ENCODE measurements at places on chromosomes 1 and 21.

DNA sequence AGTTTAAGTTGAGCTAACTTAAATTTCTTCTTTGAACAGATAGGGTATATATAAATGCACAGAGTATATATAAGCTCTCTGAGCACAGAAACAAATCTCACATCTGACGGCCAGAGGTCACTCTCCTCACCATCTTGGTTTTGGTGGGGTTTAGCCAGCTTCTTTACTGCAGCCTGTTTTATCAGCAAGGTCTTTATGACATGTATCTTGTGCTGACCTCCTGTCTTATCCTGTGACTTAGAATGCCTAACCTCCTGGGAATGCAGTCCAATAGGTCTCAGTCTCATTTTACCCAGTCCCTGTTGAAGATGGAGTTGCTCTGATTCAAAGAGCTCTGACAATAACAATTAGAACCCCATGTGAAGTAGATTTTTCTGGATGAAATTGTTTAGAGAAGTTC, 1.6 kb upstream of the MOV10 start:
- no peak for DNase-seq

- DNase-seq: no peak
Observed at GRCh38 chr1:238487931-238488330, 597.2 kb upstream of the ZP4 start.

GRCh38 chr21:31236528-31236927, 107.5 kb downstream of the TIAM1 start:
- no peak for DNase-seq

DNA sequence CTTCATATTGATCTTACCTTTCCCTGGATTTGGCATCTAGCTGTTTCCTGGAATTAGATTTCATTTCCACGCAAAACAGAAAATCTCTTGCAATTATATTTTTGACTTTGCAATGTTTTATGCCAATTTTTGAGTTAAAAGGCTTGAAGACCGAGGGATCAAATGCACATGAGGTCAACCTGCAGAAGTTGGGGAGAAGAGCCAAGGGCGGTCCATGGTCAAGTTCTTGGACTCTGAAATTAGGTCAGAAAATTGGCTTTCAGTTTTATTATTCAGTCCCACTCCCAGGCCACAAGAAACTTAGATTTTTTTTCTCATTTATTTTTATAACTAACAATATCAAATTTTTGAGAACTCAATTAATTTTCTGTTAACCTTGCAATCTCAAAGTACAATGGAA, 499.1 kb upstream of the USP24 start:
- DNase-seq: no peak

DNA sequence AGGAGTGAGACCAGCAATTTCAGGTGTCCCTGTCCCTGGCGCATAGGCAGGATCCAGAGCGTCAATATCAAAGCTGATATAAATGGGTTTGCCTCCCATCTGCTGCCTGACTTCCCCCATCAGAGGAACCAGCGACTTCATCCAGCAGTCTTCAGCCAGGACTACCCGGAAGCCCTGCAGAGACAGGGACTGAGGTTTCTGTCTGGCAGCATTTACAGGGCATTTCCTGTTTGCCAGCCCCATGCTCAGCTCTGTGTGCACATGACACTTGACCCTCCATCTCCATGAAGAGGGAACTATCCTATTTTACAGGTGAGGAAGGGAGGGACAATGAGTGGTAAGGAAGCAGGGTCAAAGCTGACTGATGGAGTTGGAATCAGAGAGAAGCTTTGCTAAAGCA, 7.2 kb downstream of the AGMAT start:
- DNase-seq: peak; percentile 32

- no peak for DNase-seq
Observed at GRCh38 chr1:22582661-22583635, 19.7 kb downstream of the EPHA8 start.

DNA sequence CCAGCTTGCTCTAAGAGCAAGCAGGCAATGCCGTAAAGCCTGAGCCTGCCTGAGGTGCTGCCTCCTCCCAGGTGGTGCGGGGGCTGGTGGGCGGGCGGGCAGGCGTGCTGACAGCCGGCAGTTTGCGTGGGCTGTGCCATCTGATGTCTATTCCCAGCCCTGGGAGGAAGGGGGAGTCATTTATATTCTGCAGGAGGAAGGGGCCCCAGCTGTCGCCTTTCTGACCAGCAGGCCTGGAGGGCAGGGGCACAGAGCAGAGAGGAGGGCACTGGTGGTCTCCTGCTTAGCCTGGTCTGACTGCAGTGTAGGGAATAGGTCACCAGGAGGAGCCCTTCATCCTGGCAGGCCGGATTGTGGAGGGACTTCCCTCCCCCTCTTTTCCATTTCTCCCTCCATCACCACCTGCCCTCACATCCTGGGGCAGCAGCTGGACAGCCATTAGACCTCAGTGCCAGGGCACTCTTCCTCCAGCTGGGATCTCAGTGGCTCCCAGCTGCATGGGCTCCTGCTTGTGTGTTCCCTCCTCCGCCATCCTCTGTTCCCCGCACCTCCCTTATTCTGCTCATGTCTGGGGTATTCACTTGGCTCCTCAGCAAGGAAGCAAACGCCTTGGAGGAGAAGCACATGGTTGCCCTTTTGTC, 4.4 kb downstream of the CYB561D1 start:
- peak; percentile 34 for DNase-seq

- no peak for DNase-seq
Observed at GRCh38 chr1:179677882-179678281, 65.2 kb upstream of the FAM163A start.

GRCh38 chr1:228977307-228977706, 242.0 kb downstream of the RHOU start:
- DNase-seq: no peak

GRCh38 chr1:164561472-164561871, 2.5 kb downstream of the PBX1 start:
- DNase-seq: no peak

DNA sequence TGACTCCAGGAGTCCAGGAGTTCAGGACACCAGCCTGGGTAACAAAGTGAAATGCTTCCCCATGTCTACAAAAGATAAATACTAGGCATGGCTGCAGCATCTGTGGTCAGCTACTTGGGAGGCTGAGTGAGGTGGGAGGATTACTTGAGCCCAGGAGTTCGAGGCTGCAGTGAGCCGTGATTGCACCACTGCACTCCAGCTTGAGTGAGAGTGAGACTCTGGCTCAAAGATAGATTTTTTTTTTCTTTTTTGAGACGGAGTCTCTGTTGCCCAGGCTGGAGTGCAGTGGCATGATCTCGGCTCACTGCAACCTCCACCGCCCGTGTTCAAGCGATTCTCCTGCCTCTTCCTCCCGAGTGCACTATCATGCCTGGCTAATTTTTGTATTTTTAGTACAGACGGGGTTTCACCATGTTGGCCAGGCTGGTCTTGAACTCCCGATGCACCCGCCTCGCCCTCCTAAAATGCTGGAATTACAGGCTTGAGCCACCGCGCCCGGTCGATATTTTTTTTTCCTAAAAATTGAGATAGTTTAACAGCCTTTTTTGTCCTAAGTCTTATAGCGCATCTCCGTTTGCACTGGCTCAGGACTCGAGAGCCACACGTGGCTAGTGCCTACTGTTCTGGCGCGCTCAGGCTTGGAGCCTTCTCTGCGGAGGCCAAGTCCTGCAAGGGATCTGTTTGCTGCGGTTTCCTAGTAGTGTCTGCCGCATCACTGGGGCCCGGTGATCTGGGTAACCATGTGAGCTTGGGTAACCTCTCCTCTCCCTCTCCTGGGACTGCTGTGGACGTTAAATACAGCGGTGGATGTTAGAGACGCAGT, 1.0 kb upstream of the MFN2 start:
- no peak for DNase-seq

- no peak for DNase-seq
Observed at GRCh38 chr1:184403961-184404726, 17.3 kb downstream of the C1orf21 start.

- DNase-seq: no peak
Observed at GRCh38 chr1:71850515-71850914, 431.8 kb downstream of the NEGR1 start.

DNA sequence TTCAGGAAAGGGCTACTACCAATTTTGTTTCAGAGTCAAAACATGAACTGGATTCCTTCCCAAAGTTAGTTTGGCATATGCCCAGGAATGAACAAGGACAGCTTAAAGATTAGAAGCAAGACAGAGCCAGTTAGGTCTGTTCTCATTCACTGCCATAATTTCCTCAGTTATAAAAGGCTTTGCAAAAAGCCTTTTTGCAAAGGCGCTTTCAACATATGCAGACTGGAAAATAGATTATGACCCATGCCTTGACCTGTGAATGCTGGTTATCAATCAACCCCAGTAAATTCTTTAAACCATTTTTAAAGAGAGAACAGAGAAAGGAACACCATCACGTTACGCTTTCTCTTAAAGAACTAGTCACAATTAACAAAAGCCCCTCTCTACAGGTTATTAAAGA, 1.7 kb upstream of the FRRS1 start:
- no peak for DNase-seq
